B cell (primary cell): ENCODE measurements at places on chromosomes 5 and 9. TPM values are rescaled to one million over a fixed set of nuclear protein-coding genes. Genes with fewer than 3 reads are reported as not detected.

- no peak for DNase-seq
These were observed 362.8 kb downstream of the ISL1 start for GRCh38 chr5:51746023-51746422.

GRCh38 chr9:34171753-34172535 lies 6.9 kb upstream of the UBAP1 start:
- DNase-seq = peak; percentile 86

DNA sequence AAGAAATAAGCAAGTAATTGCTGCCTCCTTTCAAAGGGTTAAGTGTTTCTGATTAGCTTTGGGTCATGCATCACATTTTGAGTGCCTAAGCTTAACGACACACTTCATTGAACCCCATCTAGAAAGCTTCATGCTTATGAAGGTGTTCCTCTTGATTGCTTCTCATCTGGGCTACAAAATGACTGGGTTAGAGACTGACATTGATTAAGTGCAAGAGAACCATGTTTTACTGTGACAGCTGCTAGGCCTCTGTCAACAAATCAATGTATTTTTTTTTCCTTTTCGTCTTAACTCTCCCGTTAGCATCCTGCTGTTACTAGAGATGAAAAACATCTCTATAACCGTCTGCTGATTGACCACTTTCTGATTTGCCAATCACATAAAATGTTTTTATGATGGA lies 725.0 kb downstream of the TLE1 start:
- DNase-seq = no peak

DNA sequence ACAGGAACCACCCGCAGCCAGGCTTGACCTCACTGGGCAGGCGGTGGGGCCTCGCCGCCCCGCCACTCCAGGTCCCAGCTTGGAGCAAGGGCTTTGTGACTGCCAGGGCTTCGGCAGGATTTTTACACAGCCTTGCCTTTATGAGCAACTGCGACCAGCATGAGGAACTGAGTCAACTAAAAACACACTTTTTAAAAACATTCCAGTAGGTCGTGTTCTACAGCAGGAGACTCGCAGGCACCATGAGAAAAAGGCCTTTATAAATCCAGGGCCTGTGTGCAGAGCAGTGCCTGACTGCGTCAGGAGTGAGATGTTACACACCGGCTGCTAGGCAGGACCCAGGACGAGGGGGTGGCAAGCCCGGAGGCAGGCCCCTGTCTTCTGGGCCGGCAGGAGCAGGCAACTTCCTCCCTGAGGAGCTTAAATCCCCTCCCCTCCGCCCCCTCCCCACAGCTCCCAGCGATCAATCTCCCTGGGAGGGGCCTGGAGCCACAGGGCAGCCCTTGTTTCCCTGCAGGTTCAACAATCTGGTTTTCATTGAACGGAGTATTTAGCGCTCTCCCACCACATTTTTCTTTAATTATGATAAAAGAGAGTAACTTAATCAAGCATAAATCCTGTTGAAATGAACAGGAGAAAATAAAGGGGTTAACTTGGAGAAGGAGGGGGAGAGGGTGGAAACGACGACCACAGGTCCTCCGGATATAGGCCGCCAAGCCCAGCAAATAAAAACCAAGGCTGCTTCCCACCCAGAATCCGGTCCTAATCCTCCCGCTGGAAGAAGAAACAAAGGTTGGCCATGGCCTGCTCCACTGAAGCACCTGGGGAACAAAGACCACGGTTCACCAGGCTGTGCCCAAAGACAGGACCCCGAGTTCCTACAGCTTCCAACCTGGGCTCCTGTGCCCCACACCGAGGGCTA lies 92.5 kb downstream of the ROR2 start:
- no peak for DNase-seq

GRCh38 chr5:34022121-34022705 lies 14.4 kb upstream of the AMACR start:
- no peak for DNase-seq

DNA sequence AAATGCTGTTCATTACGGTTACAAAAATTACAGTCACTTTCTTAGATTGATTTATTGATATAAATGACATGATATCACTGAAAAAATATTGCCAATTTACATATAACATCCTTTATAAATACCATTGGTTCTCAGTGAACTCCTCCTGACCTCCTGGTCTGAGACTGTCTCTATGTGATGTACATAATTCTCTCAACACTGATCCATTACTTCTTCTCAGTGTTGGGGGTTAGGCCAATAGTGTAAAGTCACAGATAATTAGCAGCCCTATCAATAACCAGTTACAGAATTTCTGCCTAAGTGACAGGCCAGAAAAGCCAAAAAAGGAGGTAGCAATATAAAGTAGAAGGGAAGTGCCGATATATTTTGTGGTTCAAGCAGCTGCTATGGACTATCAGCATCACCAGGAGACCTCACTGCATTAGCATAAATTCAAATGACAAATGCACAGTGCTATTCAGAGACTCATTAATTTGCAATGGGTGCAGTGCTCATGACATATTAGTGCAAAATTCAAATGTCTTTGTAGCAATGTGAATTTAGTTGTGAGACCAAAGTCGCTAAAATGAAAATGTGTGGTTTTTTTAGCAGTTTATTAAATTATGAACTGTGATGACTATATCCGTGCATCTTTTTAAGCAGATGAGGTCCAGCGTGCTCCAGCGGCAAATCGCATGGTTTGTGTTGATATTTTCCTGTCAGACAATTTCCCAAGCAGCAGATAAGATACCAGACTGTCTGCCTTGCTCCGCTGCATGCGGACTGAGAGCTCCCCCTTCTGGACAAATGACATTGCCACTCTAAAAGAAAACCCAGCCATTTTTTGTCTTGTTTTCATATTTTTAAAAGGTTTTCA lies 144.6 kb downstream of the CETN3 start:
- peak; percentile 79 for DNase-seq

GRCh38 chr5:135307143-135307903 lies 91.7 kb downstream of the MACROH2A1 start:
- DNase-seq = no peak

GRCh38 chr9:110355911-110356310 lies 18.2 kb upstream of the TXNDC8 start:
- no peak for DNase-seq

DNA sequence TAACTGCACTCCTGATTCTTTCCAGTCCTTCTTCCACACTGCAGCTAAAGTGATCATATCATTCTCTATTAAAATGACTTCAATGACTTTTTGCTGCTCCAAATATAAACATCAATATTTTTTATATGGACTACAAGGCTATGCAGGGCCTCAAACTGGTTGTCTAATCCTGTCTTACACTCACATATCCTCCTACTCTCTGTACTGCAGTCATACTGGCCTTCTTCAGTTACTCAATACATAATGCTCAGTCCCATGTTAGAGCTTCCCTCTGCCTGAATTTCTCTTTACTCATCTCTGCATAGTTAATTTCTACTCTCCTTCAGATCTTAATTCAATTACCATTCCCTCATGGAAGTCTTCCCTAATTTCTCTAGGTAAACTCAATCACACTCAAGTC lies 3.4 kb downstream of the MEIKIN start:
- no peak for DNase-seq

- DNase-seq = no peak
These were observed 15.0 kb upstream of the SLC1A1 start for GRCh38 chr9:4475301-4475700.

DNA sequence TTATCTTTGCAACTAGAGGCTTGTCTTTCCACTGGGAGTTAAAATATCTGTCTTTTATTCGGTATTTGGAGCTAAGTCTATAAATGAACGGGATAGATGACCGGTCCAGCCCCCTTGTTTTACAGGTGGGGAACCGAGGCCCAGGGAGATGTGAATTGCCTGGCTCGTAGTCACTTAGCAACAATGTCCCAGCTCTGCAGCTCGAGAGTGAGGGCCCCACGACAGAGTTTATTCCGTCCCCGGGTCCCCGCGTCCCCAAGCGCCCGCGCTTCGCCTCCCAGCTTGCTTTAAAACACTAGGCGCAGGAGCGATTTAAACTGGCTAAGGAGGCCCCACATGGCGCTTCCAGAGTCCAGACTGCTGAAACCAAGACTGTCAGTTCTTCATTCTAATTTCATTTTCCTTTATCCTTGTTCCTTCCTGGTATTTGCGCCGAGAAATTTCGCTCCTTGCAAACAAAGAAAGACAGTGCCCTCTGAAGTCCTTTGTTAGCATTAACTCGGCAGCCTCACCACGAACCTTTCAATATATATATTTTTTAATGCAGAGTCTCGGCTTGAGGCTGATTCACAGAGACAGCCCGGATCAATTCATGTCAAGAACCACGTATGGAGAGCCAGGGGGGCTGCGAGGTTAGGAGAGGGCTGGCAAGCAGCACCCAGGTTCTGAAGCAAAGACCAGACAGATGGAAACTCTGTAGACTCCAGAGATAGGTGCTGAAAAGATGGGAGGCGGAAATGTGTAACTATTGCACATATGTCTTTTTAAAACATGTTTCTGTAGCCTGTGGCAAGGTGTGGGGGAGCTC lies 1.4 kb upstream of the ENC1 start:
- DNase-seq = peak; percentile 65

GRCh38 chr9:121688146-121688680 lies 36.8 kb downstream of the DAB2IP start:
- DNase-seq = no peak

DNA sequence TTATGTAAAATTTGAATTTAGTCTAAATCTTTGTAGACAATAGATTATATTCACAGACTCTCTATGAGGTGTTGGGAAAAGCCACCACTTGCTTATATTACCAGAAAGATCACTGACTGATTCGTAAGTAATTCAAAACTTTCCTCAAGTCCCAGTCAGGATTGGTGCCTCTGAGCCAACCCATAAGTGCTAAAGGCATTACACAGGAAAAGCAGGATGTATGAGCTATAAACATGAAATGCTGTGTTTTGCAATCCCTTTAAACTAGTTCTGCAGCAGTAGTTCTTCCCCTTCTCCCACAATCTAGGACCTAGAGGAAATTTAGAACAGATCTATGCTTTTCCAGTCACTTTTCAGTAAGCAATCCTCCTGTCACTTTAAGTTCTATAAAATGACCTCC lies 48.0 kb downstream of the SHLD3 start:
- no peak for DNase-seq

DNA sequence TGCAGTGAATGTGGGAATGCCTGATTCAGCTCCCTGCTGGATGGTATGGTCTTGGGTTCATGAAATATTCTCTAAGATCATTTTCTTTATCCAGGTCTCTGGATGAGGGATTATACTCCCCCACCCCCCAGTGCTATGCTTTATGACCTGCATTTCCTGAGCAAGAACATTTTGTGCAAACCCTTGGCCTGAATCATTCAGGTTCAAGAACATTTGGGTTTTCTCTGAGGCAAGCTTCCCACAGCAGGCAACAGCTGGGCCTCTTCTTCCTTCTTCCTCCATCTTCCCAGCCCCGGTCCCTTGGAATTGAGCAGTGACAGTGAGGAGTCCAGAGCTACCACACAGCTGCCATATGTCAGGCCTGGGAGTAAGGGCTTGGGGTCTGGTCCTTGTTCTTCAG lies 58.6 kb upstream of the TNFSF15 start:
- DNase-seq = no peak

DNA sequence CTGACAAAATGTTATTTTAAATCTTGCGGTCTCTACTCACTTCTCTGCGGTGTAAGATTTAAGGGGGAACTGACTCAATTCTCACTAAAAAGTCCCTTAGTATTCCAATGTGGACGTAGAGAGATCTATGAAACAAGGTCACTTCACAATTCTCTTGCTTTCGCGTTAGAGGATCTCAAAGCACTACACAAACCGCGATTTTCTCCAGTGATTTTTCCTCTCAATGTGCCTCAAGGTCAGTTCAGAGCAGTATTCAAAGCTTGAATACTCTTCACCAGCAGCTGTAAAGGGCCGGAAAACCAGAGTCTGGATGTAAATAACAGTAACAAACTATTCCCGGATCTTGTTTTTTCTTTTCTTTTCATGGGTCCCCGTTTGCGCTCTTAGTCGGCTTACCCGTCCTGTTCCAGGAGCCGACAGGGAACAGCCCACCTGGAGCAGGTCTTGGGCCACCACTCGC lies 128.2 kb downstream of the TMEM161B start:
- peak; percentile 8 for DNase-seq

DNA sequence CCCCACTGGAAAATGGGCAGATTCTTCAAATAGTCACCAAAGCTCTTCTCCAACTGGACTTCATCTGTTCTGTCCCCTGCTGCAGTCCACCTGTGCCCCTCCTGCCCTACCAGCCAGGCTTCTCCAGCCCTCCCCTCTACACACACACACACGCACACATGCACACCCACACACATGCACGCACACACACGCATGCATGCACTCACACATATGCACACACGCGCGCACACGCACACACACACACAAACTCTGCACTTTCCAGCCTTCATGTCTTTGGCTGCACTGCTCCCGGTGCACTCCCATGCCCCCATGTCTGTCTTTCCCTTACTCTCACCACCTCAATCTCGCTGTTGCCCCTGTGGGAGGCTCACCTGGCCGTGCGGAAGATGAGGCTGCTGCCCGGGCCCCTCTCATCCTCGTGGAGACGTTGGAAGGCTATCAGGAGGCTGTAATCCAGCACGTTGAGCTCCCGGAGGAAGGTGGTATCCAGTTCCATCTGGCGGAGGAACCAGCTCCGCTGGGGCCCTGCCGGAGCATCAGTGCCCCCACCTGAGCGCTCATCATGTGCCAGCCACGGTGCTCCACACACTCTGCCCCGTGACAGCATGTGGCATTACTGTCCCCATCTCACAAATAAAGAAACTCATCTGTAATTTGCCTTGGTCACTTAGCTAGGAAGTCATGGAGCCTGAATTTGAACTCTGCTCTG lies 5.7 kb downstream of the PIP5KL1 start:
- DNase-seq = no peak

DNA sequence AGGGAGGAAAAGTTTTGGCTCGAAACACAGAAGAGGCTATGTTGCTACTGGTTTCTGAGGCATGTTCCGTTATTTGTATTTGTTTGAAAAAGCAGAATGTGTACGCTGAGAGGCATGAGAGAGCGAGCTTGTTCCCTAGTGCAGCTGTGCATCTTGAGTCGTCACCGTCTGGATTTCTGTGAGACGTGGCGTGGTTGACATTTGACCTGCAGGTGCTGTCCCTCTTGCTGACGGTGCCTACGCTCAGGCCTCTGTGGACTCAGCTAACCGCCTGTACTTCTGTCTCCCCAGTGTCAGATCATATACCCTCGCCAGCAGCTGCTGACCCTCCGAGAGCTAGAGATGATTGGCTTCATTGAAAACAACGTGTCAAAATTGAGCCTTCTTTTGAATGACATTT lies 21.5 kb downstream of the TRIP13 start:
- no peak for DNase-seq

- no peak for DNase-seq
These were observed 182.7 kb downstream of the NR3C1 start for GRCh38 chr5:143220748-143221251.

- no peak for DNase-seq
These were observed 14.3 kb upstream of the DAB2IP start for GRCh38 chr9:121636978-121637712.

- DNase-seq = peak; percentile 81
These were observed 593 bp downstream of the BRD3OS start for GRCh38 chr9:134025606-134026541.

The PCDHB7 gene
- not detected in 2 replicates for total RNA-seq

The CD72 gene
- total RNA-seq = 94.6 and 110 TPM in 2 replicates

The CTNND2 gene
- total RNA-seq = not detected in 2 replicates

The MFAP3 gene
- 22.9 and 27.1 TPM in 2 replicates for total RNA-seq

The LHX3 gene
- 0.19 and 0.30 TPM in 2 replicates for total RNA-seq

The EPB41L4B gene
- total RNA-seq = 2.5 and 2.9 TPM in 2 replicates

The NR6A1 gene
- 0.66 and 0.67 TPM in 2 replicates for total RNA-seq

The OMD gene
- not detected in 2 replicates for total RNA-seq

The ASPN gene
- total RNA-seq = not detected in 2 replicates

The CDC26 gene
- 28.9 and 32.9 TPM in 2 replicates for total RNA-seq

The EIF4EBP3 gene
- total RNA-seq = 8.8 and 15.0 TPM in 2 replicates

The LRRC14B gene
- not detected in 2 replicates for total RNA-seq

The FGF1 gene
- total RNA-seq = not detected in 2 replicates

The CNTNAP3 gene
- total RNA-seq = 0.58 and 0.94 TPM in 2 replicates

The RXRA gene
- 6.7 and 6.8 TPM in 2 replicates for total RNA-seq

The HAVCR2 gene
- 2.3 and 2.6 TPM in 2 replicates for total RNA-seq
